Hematopoietic multipotent progenitor cell treated with erythropoietin and hydrocortisone succinate and interleukin-3 and kit ligand, for 4 days (in vitro differentiated cells): ENCODE measurements at places on chromosomes 1 and 21.

DNA sequence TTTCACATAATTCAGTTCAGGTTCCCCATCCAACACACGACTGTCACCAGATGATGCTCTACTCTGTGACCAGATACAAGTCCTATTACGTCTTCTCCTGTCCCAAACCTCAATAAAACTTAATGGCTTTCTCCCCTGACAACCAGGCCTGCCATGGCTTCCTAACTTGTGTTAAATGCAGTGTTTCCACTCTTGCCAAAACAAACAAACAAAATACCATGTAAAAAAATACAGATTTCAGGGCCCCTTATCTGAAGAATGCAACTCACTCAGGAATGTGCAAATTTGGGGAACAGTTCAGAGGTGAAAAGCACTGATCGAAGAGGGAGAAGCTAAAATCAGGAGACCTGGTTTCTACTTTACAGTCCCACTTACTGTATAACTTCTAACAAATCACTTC lies 863 bp upstream of the NUF2 start:
- DNase-seq, result no peak

GRCh38 chr1:244409701-244410100 lies 42.0 kb downstream of the ADSS2 start:
- DNase-seq, result peak; percentile 20

DNA sequence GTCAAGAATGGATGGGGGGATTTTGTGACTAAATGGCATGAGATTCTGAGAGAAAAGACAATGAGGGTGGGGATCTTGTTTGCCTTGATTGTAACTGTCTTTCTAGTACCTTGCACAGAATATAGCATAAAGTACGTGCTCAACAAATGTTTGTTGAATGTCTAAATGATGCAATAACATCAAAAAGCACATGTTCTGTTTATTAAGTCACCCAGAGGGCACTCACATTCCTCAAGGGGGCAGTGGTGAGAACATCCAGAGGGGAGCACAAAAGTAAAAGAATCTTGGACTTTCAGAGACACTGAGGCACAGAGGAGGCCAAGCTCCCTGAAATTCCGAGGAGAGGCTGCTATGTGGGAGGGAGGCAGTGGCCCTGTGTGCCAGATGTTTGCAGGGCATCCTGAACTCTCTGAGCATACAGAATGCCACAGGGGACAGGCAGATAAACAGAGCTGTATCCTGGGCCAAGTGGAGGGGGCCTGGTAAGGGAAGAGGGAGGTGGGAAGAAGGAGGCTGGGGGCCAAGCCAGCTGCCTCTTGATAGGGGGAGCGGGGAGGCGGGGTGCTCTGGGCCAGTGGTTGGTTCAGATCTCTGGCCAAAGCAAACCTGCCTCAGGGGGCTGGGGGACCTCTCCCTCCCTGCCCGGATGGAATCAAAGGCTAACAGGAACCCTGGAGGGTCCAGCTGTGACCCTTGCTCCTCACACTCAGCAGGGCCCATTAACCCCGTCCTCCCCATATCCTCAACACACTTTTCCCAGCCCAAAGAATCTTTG lies 6.5 kb upstream of the ATP1A2 start:
- peak; percentile 81 for DNase-seq

DNA sequence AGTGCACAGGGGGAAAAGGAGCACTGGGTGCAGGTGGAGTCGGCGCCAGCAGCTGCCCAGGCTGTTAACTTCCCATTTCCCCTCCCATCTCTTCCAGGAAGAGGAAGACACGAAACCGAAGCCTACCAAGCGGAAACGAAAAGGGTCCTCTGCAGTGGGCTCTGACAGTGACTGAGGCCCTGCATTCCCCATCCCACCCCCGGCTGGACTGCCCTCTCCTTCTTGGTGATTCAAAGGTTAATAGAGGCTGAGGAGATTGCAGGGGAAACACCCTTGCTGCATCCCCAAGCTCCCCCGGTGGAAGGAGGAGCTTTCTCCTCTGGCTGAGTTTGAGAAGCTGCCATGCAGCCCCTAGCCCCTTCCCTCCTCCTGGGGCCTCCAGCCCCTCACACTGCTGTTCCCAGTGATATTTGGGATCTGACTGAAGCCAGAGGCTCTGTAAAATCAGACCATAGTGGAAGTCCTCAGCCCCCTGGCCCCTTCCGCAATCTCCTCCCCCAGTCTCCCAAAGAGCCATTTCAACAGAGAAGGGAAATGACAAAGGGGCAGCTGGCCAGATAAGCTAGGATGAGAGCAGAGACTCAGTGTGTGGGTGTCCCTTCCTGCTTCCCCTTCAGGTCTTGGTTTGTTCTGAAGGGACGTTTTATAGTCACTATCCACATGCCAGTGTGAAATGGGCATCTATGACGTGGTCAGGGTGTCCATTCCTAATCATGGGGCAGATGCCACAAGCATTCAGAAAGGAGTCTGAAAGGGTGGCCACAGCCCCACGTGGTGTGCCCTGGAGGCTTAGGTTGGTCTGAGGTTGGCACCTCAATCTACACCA lies 1.9 kb upstream of the SLC27A3 start:
- DNase-seq, result peak; percentile 58
